ENCODE measurements at places on chromosomes 3 and 15.

GRCh38 chr3:58404396-58404795, 29.2 kb downstream of the PDHB start:
- DNase-seq: no peak

DNA sequence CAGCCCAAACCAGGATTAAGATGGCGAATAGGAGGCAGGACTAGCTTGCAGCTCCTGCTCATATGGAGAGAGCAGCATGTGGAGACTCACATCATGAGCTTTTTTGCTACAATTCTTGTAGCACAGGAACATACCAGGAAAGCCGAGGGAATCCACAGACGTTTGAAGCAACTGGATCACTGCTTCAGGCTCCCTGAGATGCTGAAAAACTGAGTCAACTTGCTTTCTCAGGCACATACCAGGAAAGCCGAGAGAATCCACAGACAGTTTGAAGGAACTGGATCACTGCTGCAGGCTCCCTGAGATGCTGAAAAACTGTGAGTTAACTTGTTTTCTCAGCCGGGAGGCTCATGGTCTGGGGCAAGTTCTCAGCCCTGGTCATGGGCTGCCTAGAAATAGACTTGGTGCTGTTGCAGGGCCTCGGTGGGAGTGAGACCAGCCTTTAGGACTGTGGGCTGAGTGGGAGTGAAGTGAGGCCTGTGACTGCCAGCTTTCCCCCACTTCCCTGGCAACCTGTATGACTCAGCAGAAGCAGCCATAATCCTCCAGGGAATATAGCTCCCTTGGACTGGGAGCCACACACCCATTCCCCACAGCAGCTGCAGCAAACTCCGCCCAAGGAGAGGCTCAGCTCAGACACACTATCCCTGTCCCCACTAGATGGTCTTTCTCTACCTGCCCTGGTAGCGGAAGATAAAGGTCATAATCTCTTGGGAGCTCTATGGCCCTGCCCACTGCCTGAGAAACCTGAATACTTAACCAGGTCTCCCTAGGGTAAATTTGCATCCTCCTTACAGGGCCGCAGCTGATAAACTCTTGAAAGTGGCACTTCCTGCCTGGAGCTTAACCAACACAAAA, 51.9 kb upstream of the PFN2 start:
- DNase-seq: no peak

- peak; percentile 16 for DNase-seq
Measured at GRCh38 chr3:165259541-165260193, 63.5 kb upstream of the SLITRK3 start.

GRCh38 chr15:41872166-41872747, 21.6 kb downstream of the SPTBN5 start:
- no peak for DNase-seq

DNA sequence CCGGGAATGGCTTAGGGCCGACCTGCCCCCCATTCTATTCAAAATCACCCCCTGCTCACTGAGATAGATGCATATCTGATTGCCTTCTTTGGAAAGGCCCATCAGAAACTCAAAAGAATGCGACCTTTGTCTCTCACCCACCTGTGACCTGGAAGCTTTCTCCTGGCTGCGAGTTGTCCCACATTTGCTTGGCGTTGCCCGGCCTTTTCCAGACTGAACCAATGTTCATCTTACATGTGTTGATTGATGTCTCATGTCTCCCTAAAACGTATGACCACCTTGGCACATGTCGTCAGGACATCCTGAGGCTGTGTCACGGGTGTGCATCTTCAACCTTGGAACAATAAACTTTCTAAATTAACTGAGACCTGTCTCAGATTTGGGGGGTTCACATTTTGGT, 3.4 kb upstream of the MUC20 start:
- no peak for DNase-seq

DNA sequence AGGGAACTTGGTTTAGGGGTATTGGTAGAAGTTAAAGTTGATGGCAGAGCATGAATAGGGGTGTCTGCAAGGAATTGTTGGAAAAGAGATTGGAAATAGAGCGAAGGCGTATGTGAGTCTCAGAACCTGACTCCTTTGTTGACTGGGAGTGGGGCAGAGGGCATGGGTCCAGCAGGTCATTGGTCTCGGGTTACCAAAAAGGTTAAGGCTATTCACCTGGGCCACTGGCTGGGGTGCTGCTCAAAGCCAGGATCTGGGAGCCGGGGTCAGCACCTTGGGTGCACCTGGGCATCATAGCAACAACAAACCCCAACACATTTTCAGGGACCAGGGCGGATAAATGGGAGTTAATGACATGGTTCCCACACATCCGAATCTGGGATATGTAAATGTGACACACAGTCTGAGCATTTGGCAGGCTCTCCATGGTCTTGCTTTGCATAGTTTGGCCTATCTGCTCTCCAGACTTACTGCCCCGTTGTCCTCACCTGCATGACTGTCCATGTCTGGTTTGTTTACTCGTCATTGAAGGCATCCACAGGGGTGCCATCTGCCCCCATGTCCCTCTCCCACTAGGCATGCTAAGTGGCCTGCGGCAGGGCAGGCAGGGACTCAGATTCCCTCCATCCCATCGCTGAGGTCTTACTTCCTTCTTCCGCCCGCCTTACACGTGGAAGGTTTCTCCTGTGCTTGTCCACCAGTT, 10.1 kb downstream of the KLF13 start:
- no peak for DNase-seq

- DNase-seq: no peak
Measured at GRCh38 chr3:172224560-172225214, 185.3 kb downstream of the FNDC3B start.

- peak; percentile 2 for DNase-seq
Measured at GRCh38 chr3:169295912-169296570, 367.5 kb downstream of the MECOM start.

DNA sequence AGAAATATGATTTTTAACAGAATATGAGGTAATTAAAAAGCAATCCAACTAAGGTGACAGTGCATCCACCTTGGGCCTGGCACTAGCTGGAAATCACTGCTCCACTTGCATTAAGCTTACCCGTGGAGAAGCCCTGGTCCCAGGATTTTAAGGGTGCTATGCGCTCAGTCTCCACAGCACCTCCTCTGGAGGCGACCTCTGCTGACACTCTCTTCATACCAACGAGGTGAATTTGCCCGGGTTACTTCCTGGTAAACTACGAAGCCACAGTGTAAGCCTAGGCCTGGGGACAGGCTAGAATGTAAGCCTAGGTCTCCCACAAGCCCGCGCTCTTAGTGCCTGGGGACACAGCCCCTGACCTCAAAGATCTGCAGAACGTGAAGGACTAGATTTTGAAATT, 793 bp downstream of the APOD start:
- no peak for DNase-seq

DNA sequence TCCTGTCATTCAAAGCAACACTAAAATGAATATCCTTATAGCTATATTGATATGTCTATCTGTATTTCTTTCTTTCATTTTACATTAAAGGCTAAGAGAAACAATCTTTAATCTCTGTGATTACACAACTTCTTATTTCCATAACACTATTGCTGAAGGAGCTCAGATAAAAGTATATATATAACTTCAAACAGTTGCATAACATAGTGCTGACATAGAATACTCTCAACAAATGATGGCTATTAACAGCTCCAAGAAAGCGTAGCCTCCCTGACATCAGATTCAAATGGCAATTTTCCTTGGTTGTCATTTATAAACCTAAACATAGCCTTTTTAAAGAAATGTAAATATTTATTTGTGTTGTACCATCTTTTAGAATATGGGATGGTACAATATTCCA, 116.6 kb upstream of the PTPRG start:
- DNase-seq: no peak

GRCh38 chr3:184351511-184352148, 9.8 kb downstream of the CLCN2 start:
- DNase-seq: no peak

DNA sequence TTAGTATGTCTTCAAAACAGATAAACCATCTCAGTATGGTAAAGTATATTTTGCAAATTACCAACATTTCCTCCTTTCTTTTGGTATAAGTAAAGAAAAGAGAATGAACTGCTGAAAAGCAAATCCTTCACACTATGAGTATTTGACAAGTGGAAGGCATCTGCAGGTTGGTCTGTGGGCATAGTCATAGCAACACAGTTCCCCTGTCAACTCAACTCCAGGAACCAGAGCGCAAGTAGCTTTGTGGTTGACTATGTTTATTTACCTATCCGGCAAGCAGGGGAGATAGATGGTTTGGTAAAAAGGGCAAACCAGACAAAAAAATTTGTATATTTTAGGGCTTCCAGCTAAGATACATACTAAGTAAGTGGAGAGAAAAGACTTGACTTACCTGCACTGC, 88.3 kb upstream of the PPIB start:
- DNase-seq: no peak

- peak; percentile 58 for DNase-seq
Measured at GRCh38 chr15:65207280-65207840, 3.9 kb downstream of the CILP start.

DNA sequence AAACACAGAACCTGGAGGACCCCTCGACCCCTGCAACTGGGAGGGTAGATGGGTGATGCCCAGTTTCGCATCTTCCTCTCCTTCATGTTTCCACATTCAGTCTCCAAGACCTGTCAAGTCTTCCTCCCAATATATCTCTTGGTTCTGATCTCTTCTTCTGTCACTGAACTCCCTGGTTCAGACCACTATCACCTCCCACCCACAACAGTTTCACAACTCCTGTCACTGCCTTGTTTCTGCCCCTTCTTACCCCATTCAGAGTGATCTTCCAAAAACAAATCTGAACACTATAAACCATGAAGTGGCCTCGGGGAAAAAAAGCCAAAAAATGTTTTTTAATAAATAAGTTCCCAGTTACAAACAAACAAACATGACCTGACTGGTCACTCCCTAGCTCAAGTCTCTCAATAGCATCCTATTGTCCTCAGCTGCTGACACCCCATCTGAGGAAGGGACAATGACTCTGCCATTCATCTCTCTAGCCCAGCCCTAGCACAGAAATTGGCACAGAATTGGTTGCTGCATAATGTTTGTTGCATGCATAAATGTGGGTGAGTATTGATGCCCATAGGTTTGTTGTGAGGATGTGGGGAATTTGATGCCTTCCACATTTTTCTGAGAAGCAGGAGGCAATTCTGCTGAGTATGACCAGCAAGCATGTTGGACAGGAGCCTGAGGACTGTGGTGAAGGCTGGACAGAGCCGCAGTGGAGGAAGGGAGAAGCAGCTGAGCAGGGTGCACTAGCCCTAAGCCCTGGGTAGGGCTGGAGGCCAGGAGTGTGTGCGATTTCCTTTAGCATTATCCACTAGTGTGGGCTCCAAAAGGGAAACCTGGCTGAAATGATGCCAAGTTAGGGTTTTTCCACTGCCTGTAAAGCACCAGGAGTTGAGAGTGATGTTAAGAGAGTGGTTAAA, 12.2 kb upstream of the XYLB start:
- no peak for DNase-seq

Measured in muscle of back (tissue), 13 donors.